ENCODE measurements at places on chromosomes 3 and 15. TPM values are rescaled to one million over a fixed set of nuclear protein-coding genes. Genes with fewer than 3 reads are reported as not detected.

GRCh38 chr3:69927571-69927970 lies 72.0 kb upstream of the SAMMSON start:
- no peak for DNase-seq

DNA sequence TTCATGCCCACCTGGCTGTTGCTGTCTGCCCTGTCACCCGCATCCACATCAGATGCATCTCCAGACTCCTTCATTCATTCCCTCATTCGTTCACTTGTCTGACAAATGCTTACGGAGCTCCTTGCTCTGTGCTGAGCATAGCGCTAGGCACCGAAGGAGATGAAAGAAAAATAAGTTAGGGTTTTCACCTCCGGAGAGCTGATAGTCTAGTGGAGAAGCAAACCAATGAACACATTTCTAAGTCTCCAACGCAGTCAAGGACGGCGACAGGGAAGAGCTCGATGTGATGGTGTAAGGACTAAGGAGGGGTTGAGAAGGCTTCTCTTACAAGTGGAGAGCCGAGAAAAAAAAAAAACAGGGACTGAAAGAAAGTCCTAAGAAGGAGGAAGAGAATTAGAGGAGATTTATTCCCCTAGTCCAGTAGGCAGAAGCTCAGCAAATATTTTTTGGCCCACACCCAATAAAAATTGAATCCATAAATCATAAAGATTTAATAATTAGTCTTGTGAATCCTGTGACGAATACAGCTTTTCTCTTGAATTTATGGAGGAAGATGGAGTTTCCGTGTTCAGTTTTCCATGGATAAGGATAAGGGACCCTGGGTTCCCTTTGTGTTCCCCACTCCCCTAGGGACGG lies 127.2 kb upstream of the DLG1 start:
- DNase-seq: no peak

DNA sequence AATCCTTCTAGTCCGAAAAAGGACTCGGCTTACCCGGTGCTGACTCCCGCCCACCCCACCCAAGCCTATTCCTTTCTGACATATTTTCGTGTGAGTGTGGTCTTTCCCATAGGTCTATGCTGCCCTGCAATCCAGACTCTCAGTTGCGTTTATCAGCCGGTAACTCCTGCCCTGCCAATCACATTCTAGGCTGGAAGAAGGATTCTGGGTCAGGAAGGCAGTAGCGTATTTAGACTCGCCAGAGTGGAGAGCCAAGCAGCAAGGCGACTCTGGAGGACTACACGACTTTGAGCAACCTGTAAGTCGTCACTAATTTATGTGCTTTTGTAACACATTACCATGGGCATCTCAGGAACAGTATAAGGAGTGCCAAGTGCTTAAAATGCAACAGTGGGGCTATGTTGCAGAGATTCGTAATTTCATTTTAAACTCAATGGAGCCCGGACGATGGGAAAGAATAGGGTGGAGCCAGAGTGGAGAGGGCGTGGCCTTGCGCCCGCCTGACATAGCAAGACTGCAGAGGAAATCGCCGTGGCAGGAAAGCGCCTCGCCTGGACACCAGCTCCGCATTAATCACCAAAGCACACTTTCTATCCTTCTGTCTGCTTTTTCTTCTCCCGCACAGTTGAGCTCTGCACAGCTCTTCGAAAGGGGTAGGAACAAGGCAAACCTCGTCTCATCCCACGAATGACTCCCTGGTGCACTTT lies 1044.2 kb downstream of the AGBL1 start:
- no peak for DNase-seq

- DNase-seq: no peak
Observed at GRCh38 chr3:71753701-71754609, at the start of gene GPR27. Gene GPR27, plus strand, starts transcription at chr3:71753855. Its CDS starts 195 bp downstream, at chr3:71754050.

DNA sequence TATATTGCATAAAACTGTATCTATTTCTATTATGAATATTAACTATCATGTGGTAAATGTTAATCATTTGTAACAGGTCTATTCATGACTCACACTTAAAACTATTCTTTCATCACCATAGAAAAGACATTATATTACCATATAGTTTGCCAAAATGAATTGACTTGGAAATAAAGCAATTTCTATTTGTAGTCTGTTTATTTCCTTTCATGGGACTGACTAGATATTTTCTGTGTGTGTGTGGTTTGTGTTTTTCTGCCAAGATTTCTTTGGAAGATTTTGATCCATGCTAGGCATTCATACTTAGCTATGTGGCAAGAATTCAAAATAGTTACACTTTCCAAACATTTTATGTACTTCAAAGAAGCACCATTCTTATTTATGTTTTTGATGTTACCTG lies 522.5 kb upstream of the AGTR1 start:
- no peak for DNase-seq

DNA sequence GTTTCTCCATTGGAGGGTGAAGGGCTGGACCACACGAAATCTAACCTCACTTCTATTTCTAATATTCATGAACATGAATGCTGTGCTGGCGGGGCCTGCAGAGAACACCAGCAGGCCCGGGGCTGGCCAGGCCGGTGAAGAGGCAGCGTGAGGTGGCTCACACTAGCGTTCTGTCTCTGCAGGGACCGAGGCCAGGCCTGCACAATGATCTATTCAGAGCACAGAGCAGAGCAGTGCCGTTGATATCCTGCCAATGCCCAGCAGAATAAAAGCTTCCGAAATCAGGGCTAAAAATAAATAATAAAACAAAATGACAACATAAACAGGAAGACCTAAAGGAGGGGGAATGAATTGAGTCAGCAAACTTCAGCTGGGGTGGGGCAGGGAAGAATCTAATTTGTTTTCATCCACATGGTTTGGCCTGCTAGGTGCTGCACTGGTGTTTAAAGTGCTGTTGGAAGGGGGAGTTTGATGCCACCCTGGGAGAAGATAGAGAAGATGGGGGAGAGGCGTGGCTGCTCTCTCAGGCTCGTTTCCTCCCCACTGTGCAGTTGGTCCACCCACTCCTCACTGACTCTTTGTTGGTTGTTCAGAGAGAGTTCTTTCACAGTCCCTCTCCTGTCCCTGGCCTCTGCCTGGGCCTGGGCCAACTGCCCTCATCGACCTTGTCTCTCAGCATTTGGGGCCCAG lies 837.1 kb downstream of the AGBL1 start:
- DNase-seq: peak; percentile 60

GRCh38 chr15:69515508-69515907 lies 62.9 kb downstream of the RPLP1 start:
- DNase-seq: no peak

- DNase-seq: no peak
Observed at GRCh38 chr15:89051875-89052274, 36.4 kb upstream of the ABHD2 start.

GRCh38 chr3:112395181-112395895 lies 62.4 kb downstream of the CD200 start:
- DNase-seq: no peak

- no peak for DNase-seq
Observed at GRCh38 chr3:133504736-133505135, 68.8 kb upstream of the CDV3 start.

GRCh38 chr3:18393906-18394305 lies 31.2 kb downstream of the SATB1 start:
- DNase-seq: no peak

- no peak for DNase-seq
Observed at GRCh38 chr15:81069356-81069755, 64.7 kb upstream of the CFAP161 start.

GRCh38 chr3:12363397-12364195 lies 74.7 kb downstream of the PPARG start:
- no peak for DNase-seq

- DNase-seq: no peak
Observed at GRCh38 chr3:56355570-56356185, 112.6 kb downstream of the ERC2 start.

DNA sequence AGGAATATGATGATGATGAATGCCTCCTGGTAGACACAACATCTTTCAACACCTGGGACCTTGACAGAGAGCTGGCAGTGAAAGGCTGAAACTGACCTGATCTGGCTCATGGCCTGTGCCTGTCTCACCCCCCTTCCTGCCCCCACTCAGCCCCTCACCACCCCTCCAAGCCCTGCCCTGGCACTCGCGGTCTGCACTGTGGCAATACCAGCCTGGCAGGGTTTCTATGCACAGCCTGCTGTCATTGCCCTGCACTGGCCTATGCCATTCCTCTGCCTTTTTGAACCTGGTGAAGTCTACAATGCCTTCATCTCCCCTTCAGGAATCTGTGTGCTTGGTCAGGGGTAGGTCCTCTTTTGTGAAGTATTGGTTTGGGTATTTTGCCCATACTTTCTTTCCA lies 56.5 kb downstream of the ACAD9 start:
- DNase-seq: no peak

The GRAMD1C gene
- 0.37 TPM for total RNA-seq

The UROC1 gene
- total RNA-seq: not detected

The MITF gene
- total RNA-seq: 94.7 TPM

The ASB14 gene
- 11.5 TPM for total RNA-seq

The WNT5A gene
- total RNA-seq: 3.2 TPM

The SH2D7 gene
- total RNA-seq: not detected

The MYH15 gene
- total RNA-seq: 1.1 TPM

The INAFM2 gene
- 41.7 TPM for total RNA-seq

The PLSCR2 gene
- not detected for total RNA-seq

The PLA2G4B gene
- total RNA-seq: 4.1 TPM

The ISG20 gene
- 2.5 TPM for total RNA-seq

The IMPG2 gene
- total RNA-seq: 0.21 TPM

All from heart right ventricle (tissue), 16 donors.